Retina (tissue), 1 donor: ENCODE measurements at places on chromosomes 7 and 10.

DNA sequence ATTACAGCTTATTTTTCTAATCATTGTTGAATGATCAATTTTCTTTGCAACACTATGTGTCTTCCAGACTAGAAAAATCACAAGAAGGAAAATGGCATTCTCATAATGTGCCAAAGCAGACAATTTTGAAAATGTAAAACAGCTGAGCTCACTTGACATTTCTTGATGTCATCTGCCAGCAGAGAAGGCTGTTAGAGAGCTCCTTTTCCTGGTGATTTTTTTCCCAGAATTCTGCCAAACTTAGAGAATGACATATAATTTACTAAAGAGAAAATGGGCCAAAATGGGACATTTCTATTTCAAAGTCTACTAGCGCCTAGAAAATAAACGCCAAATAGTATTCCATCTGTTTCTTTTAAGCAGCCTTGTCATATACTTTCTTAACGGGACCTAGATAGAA is 88.9 kb upstream of the CSTF2T start:
- DNase-seq, result no peak

DNA sequence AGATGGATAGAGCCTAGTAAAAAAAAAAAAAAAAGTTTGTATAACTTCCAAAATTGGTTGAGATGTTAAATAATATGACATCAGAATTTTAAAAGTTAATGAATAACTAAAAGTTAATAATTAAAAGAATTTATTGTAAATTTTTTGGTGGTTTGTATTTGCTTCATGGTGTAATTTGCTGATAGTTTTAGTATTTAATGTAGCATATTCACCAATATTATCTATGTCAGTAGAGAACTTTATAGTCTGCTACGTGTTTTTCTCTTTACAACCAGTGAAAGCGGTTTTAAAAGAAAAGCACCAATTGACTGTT is 51.8 kb upstream of the STEAP4 start:
- DNase-seq, result no peak

DNA sequence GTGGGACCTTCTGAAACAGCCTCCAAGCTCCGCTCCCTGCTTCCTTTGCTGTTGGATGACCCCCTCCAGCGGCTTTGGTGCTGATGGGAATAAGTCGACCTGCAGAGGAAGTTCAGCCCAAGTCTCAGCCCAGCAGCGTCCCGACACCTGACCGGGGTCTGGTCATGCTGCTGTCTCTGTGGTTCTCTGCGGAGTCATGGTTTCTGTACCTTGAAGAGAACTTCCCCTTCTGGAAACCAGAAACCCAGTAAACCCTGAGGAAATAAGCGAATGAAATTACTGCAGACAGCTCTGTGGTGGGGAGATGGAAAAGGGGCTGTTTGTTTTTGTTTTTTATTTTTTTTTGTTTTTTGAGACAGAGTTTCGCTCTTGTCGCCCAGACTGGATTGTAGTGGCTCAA is 18.3 kb upstream of the ZNF12 start:
- no peak for DNase-seq

DNA sequence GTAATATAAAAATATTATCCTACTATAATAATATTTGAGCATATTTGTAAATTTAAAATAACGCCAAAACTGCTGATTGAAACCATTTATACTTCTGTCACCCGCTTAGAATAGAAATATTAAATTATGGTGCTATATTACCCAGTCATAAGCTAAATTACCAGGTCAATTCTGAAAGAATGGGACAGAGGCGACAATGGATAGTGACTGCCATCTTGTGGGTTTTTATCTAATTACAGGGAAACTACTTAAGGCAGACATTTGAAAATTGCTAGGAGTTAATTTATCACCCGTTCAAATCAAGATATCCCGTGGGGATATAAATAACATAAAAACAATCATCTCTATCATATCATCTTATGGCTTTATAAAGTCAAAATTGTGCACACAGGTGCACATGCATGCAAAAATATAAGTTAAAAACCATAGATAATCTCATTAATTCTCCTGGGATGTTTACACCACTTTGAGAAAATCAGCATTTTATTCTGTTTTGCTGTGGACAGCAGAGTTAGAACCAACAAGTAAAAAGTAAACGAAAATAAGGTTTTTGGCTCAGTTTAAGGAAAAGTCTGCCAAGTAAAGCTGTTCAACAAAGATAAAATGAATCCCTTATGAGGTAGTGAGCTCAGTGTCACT is 41.3 kb upstream of the HPSE2 start:
- DNase-seq, result no peak

GRCh38 chr7:7146837-7147236 is 35.5 kb upstream of the C1GALT1 start:
- DNase-seq, result no peak

DNA sequence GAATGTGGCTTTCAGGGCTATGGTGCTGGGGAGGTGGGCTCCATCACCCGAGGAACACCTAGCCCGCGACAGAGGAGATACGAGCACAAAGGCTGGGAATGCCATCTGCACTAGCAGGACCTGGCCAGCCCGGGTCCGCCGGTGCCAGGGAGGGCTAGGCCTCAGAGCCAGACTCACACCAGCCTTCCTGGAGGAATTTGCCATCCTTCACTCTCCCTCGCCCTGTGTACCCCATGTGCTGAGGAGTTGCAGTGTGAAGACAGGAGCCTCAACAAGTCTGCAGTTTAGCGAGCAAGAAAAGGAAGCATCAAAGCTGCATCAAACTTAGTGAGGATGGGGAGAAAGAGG is 123.6 kb upstream of the JCAD start:
- DNase-seq, result no peak

GRCh38 chr10:97482381-97482780 is 15.8 kb downstream of the MMS19 start:
- no peak for DNase-seq

DNA sequence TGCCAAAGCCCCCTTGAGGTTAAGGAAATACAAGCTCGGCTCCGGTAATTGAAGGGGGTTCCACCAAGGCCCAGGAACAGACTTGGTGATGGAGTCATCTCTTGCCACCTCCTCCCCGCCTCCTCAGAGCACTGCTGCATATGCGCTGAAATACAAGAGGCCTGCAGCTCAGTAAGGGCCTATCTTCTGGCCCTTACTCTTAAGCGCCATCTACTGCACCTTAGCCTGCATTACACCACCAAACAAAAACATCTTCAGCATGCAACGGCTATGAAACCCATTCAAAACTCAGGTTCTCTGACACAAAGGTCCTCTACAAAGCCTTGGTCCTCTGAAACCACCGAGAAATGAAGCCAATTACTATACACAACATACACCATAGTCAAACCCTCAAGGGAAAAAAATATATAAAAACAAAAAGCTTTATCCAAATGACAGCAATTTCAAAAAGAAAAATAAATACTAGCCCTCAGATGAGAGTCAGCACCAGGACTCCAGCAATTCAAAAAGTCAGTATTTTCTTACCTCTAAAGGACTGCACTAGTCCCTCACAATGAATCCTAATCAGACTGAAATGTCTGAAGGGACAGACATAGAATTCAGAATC is 176.8 kb upstream of the TBX20 start:
- no peak for DNase-seq

GRCh38 chr10:114370966-114371365 is 33.3 kb downstream of the AFAP1L2 start:
- no peak for DNase-seq

DNA sequence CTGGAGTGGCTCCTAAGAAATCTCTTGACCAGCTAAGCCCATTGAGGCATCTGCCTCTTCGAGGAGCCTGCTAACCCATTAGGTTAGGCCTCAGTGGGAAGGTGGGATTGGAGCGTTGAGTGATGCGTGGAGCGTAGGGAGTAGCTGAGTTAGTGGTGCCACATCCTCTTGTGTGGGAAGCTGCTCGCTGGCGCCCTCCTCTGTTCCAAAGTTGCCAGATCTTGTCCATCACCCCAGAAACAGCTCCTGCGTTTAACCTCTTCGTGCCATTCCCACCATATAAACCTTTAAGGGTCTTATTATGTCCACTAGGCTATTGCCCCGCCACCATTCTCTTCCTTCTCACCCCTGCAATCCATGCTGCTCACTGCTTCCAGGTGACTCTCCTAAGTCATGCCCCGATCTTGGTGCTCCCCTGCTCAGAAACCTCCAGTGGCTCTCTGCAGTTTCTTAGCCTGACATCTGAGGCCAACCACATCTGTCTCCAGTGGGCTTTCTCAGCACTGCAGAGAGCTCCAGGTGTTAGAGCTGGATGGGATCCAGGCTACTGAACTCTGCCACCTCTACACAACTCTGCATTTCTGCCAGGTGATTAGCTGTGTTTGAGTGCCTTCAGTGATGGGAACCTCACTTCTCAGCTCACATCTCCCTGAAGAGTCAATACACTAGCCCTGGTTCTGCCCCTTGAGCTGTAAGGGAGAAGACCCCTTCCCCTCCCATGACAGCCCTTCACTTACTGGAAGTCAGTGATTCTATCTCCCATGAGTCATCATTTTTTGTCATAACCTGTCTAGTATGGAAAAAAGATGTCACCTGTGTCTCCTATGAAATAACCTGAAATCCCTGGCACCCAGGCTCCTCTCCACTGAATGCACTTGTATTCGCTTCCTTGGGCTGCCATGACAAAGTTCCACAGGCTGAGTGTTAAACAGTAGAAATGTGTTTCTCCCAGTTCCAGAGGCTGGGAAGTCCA is 65.0 kb upstream of the FGFR2 start:
- no peak for DNase-seq

DNA sequence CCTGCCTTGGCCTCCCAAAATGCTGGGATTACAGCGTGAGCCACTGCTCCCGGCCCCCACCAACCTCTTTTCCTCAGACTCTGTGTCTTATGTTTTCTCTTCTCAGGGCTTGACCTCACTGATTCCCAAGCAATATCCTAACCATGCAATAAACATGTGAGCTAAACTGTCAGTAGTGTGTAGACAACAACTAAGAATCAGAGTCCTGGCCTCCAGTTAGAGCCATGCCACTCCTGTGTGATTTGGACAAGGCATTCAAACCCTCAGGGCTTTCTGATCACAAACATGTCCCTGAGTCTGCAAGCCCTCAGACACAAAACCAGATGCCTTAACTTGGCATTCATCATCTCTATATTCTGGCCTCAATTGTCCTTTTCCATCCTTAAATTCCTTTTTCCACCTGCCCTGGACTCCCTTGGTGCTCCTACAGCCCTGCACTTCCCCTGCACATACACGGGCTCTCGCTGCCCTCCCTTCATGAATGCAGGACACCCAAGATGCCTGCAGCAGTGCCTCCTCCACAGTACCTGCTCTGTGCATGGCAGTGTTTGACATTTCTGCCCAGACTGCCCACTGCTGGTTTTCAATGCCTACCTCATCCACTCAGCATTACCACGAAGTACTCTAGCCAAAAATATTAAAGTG is 142.8 kb downstream of the CYP26A1 start:
- no peak for DNase-seq

DNA sequence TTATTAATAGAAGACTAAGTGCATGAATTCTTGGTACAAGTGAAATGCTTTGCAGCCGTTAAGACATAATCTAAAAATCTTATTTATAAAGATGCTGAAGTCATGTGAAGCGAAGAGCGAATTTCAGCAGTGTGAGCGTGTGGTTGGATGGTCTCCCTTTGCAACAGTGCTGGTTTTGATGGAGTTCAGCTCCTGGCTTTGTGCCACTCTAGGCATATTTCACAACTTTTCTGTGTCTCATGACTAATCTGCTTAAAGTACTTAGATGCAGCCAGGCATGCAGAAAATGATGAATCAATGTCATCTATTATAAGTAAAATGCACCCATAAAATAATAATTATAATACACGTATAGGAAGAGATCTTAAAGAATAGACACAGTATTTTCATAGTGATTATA is 107.2 kb upstream of the TCERG1L start:
- DNase-seq, result no peak

DNA sequence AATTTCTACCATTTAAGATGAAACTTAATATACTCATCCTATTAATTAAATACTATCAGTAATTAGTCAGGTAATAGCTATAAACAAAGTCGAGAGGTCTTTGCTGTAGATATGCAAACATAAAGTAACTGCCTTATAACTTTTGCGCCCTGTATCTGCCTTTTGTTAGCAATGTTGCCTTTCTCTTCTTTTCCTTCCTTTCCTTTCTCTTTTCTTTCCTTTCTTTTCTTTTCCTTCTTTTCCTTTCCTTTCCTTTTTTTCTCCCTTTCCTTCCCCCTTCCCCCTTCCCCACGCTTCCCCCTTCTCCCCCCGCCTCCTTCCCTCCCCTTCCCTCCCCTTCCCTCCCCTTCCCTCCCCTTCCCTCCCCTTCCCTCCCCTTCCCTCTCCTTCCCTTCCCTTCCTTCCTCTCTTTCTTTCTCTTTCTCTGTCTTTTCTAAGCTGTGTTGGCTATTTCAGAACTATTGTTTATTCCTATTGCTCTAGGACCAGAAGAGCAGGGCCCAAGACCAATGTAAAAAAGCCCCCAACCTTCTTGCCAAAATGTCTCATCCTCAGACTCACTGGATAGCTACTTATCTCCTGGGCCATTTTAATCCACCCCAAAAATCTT is 65.3 kb upstream of the DKK1 start:
- DNase-seq, result no peak

DNA sequence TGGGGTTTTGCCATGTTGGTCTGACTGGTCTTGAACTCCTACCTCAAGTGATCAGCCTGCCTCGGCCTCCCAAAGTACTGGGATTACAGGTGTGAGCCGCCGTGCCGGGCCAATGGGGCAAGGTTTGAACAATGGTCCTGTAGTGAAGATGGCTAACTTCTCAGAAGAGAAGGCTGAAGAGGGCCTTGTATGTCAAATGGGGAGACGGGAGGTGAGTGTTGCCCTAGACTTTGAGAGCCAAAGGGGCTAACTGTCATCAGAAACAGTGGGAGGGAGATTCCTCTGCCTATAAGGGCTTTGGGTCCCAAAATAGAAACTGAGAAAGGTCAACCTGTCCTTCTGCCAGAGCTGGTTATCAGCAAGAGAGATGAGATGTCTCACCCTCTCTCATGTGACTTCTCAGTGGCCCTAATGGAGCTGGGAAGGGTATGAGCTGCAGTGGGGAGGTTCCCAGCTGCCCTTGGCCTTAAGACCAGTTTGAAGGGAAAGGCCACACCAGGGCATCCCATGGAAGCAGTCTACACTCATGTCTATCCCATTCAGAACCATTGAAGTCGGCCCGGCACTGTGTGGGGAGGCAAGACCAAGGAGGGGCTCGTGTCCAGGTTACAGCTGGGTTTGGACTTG is 1.3 kb upstream of the SAMD8 start:
- DNase-seq, result no peak

- no peak for DNase-seq
Measured at GRCh38 chr7:149828357-149829309, 9.5 kb upstream of the ZNF862 start.
